Smooth muscle cell of the coronary artery (primary cell): ENCODE measurements at places on chromosomes 3 and 15. TPM values are rescaled to one million over a fixed set of nuclear protein-coding genes. Genes with fewer than 3 reads are reported as not detected.

Gene RASL12
- total RNA-seq = 0.30 and 4.1 TPM in 2 replicates

Gene PP2D1
- not detected in 2 replicates for total RNA-seq

Gene NDUFAF3
- total RNA-seq = 84.1 and 92.2 TPM in 2 replicates

Gene FRMD4B
- 0.70 and 3.2 TPM in 2 replicates for total RNA-seq

Gene TCAIM
- 10.8 and 14.5 TPM in 2 replicates for total RNA-seq

Gene ZIC4
- total RNA-seq = 0.08 and 0.70 TPM in 2 replicates

Gene THSD4
- 13.7 and 23.1 TPM in 2 replicates for total RNA-seq

Gene HYAL1
- total RNA-seq = 0.60 and 0.94 TPM in 2 replicates

Gene CD200R1L
- not detected in 2 replicates for total RNA-seq

Gene MUC20
- 0.30 TPM in 1 of 2 replicates, not detected in the other for total RNA-seq

Gene PLA1A
- total RNA-seq = 0.08 and 0.12 TPM in 2 replicates

Gene ANKDD1A
- total RNA-seq = 3.2 and 15.3 TPM in 2 replicates

Gene C3orf62
- 0.59 and 0.90 TPM in 2 replicates for total RNA-seq

Gene AADACL2
- total RNA-seq = not detected in 2 replicates

Gene TGM5
- not detected in 2 replicates for total RNA-seq

Gene SEC22A
- total RNA-seq = 21.2 and 44.5 TPM in 2 replicates

Gene SLC25A36
- 42.1 and 66.4 TPM in 2 replicates for total RNA-seq

Gene MTHFS
- 14.3 and 17.4 TPM in 2 replicates for total RNA-seq

Gene SAMMSON
- total RNA-seq = not detected in 2 replicates

Gene ITGB5
- total RNA-seq = 339 and 499 TPM in 2 replicates

Gene GOLGA6D
- total RNA-seq = not detected in 2 replicates

Gene EPHB3
- 3.0 and 9.4 TPM in 2 replicates for total RNA-seq

Gene GRM2
- total RNA-seq = under 0.01 and 0.12 TPM in 2 replicates

Gene ATP2B2
- total RNA-seq = not detected in 2 replicates

Gene DNASE1L3
- total RNA-seq = 0.12 TPM in 1 of 2 replicates, not detected in the other

Gene HCLS1
- total RNA-seq = 0.60 and 2.2 TPM in 2 replicates

Gene SCN11A
- total RNA-seq = under 0.01 TPM in 1 of 2 replicates, not detected in the other

Gene ZNF660
- 0.59 and 1.9 TPM in 2 replicates for total RNA-seq

Gene GOLGA8S
- total RNA-seq = under 0.01 TPM in 1 of 2 replicates, not detected in the other

Gene CPLX3
- not detected in 2 replicates for total RNA-seq

Gene SNX22
- total RNA-seq = 0.23 and 0.47 TPM in 2 replicates

Gene VEPH1
- total RNA-seq = 31.8 and 89.7 TPM in 2 replicates

Gene USP4
- total RNA-seq = 23.2 and 28.2 TPM in 2 replicates

Gene THPO
- 0.12 TPM in 1 of 2 replicates, not detected in the other for total RNA-seq

Gene GPR62
- total RNA-seq = under 0.01 TPM in 1 of 2 replicates, not detected in the other

Gene FILIP1L
- total RNA-seq = 8.5 and 29.8 TPM in 2 replicates

Gene PLSCR2
- total RNA-seq = 0.38 TPM in 1 of 2 replicates, not detected in the other

Gene ATP13A5
- not detected in 2 replicates for total RNA-seq

Gene CYP8B1
- not detected in 2 replicates for total RNA-seq

Gene ROPN1
- not detected in 2 replicates for total RNA-seq

Gene PLCL2
- total RNA-seq = 5.0 and 22.9 TPM in 2 replicates
